ENCODE measurements at places on chromosomes 6 and 20.
A peak's percentile ranks its signal among the peaks of the same experiment; 100 is the strongest.

DNA sequence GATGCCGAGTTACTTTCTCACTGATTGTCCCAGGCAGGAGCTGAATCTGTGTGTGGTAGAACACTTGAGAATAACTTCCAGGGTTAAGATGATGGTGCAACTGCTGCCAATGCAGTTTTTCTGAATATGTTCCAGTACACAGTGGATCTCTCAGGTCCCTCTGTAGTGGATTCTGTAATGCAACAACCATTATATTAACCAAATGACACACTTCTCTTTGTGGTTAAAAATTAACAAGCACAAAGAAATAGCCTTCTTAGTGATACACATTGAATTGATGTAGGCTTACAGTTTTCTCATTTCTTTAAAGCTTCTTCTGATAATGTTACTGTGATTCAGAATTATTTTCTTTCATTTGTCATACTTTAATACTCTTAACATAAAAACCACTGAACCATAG is 383.8 kb downstream of the ADGRB3 start:
- no peak for DNase-seq

GRCh38 chr20:9119776-9120175 is 50.9 kb downstream of the PLCB4 start:
- no peak for DNase-seq

GRCh38 chr20:62117362-62117646 is 5.0 kb upstream of the LSM14B start:
- no peak for DNase-seq

DNA sequence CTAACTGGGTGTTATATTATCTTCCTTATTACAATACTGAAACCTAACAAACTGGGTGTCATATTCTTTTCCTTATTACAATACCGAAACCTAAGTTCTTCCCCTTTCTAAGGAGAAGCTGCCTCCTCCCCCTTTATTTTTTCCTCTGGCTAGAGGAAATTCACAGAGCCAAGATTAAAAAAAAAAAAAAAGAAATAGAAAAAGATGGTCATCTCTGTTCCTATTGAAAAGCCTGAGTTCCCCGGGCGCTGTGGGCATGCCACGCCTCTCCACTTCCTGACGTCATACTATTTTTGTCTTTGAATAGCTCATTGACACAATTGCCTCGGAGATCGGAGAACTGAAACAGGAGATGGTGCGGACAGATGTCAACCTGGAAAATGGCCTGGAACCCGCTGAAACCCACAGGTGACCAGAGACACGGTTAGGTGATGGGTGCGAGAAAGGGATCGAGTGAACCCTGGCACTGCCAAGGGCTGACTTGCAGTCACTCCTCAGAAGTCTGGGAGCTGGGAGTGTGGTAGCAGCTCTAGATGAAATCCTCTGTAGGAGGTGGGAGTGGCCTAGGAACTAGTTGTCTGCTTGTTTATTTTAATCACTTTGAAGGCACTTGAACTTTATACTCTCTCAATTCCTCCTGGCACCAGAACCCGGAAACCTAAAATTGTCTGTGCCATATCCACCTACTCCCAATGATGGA is 82.2 kb upstream of the NAA20 start:
- DNase-seq = no peak

DNA sequence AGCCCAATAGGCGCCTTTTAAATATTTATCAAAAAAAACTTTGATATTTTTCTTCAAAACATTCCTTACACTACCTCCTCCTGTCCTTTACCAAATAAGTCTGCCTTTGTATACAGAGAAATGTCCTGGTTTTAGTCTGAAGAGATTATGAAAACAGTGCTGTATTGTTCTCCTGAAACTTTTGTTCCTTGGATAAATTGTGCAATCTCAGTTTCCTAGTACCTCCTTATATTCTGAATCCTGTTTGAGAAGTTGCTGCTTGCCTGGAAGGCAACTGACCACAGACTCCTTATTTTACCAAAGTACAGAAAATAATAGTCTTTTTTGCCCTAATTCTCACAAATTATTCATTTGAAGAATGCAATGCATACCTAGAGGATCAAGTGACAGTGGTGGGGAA is 349.5 kb downstream of the EPHA7 start:
- DNase-seq = no peak

DNA sequence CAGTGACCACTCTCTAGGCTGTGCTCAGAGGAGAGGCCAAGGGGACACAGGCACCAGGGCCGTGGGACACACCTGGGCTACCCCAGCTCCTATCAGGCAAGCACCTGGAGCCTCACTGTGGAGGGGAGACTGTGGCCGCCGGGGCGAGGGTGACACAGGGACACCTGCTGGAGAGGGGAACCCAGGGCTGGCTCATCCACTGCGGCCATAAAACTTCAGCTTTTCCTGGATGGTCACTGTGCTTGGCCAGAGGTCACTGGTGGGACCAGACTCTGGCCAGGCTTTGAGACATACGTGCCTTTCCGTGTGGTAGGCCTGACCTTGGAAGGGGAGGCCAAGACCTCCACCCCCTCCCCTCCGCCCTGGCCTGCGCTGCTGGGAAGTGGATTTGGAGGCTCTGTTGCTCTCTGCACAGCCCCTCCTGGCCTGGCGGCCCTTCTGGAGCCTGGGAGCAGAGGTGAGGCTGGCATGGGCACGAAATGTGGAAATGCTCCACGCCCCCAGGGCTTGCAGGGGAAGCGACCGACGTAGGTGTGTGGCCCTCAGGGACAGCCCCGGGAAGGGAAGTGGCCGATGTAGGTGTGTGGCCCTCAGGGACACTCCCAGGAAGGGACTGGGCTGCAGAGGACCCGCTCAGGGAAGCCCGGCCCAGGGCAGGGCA is 42.9 kb upstream of the BHLHE23 start:
- DNase-seq = no peak

DNA sequence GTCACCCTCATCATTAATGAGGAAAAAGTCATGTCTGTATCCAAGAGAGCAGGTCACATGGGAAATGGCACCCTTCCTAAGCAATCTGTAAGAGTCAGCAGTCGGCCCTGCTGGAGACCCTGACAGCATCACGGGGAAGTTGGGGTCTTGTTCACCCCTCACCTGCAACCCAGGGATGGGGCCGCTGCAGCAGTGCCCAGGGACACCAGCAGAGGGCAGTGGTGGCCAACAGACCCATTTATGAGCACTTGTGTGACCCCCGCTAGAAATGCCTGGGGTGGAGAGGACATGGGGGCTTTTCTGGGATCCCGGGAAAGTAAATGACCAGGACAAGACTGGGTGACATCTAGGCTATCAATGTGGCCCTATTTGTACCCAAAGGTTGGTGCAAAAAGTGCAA is 35.9 kb downstream of the ANKRD60 start:
- DNase-seq = peak; percentile 54

DNA sequence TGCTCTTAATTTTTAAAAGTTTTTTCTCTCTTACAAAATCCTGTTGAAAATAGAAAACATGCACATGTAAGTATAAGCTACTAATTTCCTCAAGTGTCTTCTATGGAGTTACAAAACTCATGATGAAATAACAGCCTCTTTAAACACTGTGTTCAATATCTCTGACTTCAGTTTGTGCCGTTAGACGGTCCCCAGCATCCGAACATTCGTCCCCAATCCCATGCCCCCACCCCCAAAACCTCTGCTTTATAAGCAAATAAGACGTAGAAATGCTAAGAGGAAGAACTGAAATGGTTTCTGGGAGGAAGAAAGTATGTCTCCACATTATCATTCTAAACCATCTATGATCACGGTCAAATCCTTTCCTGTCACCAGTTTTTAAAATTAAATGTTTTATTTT is 31.7 kb upstream of the MYB start:
- no peak for DNase-seq

DNA sequence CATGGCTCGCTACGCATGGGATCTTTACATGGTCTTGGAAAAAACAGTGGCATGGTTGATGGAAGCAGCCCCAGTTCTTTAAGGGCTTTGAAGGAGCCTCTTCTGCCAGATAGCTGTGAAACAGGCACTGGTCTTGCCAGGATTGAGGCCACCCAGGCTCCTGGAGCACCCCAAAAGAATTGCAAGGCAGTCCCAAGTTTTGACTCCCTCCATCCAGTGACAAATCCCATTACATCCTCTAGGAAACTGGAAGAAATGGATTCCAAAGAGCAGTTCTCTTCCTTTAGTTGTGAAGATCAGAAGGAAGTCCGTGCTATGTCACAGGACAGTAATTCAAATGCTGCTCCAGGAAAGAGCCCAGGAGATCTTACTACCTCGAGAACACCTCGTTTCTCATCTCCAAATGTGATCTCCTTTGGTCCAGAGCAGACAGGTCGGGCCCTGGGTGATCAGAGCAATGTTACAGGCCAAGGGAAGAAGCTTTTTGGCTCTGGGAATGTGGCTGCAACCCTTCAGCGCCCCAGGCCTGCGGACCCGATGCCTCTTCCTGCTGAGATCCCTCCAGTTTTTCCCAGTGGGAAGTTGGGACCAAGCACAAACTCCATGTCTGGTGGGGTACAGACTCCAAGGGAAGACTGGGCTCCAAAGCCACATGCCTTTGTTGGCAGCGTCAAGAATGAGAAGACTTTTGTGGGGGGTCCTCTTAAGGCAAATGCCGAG is 78.2 kb downstream of the ASXL1 start:
- no peak for DNase-seq

DNA sequence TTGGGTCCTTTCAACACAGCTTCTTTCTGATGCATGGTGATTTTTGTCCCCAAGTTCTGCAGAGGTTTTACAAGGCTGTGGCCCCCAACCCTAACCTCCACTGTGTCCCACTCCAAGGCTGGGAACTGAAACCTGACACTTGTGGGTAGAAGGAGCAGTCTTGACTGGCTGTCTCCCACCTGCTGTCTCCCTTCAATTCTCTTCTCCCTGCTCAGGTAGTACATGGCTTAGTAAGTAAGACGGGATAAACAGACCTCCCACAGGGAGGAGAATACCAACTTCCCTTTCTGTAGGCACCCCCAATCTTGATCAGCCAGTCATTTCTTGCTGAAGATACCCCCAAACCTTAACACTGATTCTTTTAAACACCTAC is 25.0 kb downstream of the TGM6 start:
- no peak for DNase-seq

DNA sequence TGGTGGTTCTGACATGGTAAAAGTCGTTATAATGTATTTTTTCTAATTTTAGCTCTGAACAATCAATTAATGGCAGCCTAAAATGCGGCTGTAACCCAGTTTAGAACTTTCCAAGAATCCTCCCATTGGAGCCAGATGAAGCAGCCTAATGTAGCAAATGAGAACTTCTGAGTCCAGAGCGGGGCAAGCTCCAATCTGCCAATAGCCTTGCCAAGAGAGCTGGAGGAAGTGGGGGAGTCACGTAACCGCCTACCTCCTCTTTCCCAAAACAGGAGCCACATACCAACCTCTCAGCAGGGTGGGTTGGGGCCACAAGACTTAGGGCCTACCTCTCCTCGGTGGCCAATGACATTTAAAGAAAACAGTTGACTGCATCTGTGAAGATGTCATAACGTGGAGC is 230.6 kb downstream of the SOD2 start:
- DNase-seq = no peak

- no peak for DNase-seq
Measured at GRCh38 chr20:9626357-9626756, 112.0 kb downstream of the LAMP5 start.

DNA sequence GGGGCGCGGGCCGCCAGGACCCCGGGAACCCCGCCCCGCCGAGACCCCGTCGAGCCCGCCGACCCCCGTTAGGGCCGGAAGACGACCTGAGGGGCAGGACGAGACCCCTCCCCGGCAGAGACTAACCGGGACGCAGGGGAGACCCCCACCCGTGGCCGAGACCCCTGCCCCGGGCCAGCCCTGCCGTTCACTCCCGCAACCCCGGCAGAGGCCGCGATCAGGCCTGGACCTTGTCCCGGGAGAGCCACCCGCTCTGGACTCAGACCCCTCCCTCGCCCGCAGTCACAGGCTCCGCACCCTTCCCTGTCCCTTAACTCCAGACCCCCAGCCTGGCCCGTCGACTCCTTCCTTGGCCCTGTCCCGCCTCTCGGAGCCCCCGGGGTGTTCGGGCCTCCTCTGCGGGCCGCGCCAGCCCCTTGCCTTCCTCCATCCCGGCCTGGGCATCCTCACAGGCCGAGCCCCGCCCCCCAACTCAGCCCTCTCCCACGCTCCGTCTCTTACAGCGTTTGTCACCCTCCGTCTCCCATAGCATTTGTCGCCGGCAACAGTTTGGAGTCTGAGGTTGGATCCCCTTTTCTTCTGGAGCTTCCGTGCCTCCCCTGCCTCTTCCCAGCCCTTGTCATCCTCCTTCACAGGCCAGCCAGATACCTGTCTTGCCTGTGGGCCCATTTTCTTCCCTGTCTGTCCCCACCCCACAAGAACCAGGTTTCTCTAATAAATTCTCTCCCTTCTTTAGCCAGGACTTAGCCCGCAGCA is 569 bp downstream of the TCEA2 start:
- DNase-seq = no peak

- DNase-seq = no peak
Measured at GRCh38 chr20:49146442-49147225, 41.5 kb downstream of the STAU1 start.

GRCh38 chr20:16312998-16313397 is 260.2 kb downstream of the KIF16B start:
- no peak for DNase-seq

GRCh38 chr6:82984720-82985119 is 80.9 kb downstream of the UBE3D start:
- no peak for DNase-seq

DNA sequence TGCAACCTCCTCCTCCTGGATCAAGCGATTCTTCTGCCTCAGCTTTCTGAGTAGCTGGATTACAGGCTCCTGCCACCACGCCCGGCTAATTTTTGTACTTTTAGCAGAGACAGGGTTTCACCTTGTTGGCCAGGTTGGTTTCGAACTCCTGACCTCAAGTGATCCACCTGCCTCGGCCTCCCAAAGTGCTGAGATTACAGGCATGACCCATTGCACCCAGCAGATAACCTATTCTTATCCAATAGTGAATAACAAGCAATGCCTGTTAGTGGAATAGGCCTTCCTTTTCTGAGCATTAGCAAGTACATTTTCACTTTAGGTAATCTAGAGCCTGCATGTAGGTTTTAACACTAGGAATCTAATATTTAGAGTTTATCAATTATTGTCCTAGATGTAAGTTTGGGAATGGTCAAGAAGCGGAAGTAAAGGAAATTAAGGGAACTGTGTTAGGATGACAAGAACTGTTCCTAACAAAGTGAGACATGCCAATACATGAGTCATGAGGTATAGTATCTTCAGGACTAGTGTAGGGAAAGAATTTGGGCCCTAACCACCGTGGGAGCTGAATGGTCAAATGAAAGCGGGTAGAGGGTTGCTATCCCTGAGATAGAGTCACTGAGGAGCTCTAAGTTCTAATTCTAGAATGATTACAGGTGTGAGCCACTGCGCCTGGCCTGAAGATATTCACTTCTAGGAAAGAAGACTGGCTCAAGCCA is 15.0 kb downstream of the BLTP3A start:
- DNase-seq = no peak

GRCh38 chr6:147564556-147564955 is 56.1 kb downstream of the SAMD5 start:
- DNase-seq = no peak

- DNase-seq = no peak
Measured at GRCh38 chr20:25066386-25066785, 8.4 kb upstream of the ACSS1 start.
